Glutamatergic neuron (in vitro differentiated cells): ENCODE measurements at places on chromosomes 12 and 14. TPM values are rescaled to one million over a fixed set of nuclear protein-coding genes. Genes with fewer than 3 reads are reported as not detected.

KCNH3 gene
- total RNA-seq: 5.9 TPM

SERPINA5 gene
- not detected for total RNA-seq

GNPNAT1 gene
- total RNA-seq: 9.2 TPM

ANO2 gene
- total RNA-seq: not detected

AQP6 gene
- 0.37 TPM for total RNA-seq

COX8C gene
- total RNA-seq: not detected

SYCP3 gene
- total RNA-seq: not detected

SERPINA10 gene
- total RNA-seq: not detected

A2ML1 gene
- total RNA-seq: not detected
